ENCODE measurements at places on chromosomes 12 and 14. TPM values are rescaled to one million over a fixed set of nuclear protein-coding genes. Genes with fewer than 3 reads are reported as not detected.

DNA sequence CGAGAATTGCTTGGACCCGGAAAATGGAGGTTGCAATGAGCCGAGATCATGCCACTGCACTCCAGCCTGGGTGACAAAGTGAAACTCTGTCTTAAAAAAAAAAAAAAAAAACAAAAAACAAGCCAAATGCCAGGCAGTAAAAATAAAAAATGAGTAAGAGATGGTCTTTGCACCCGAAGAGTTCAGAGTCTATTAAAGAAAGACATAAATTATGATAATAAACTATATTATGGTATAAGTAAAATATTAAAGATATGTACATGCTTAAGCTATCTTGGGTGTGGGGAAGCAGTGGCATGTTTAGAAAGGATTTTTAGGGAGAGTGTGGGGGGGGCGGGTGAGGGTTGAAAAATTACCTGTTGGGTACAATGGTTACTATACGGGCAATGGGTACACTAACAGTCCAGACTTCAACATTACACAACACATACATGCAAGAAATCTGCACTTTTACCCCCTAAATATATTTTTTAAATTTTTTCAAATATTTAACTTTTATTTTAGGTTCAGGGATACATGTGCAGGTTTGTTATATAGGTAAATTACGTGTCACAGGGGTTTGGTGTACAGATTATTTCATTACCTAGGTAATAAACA, 99.3 kb downstream of the EEA1 start:
- DNase-seq, result no peak

FOXA1 gene
- total RNA-seq, result 2.6 TPM

DNA sequence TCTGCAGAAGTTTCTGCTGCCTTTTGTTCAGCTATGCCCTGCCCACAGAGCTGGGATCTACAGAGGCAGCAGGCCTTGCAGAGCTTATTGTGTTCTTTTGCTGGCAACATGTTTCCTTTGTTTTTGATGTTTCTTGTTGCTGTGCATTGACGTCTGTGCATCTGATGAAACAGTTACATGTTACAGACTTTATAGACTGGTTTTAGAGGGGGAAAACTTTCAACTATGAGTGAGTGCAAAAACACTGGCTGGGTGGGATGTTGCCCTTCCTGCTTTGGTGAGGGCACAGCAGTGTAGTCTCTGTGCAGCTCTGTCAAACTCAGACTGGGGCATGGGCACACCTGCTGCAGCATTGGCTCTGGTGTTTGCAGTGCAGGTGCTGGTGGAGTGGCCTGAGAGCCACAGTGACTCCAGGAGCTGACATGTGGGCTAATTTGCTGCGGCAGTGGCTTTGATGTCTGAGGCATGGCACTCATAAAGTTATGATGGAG, 26.9 kb downstream of the CLEC6A start:
- no peak for DNase-seq

DNA sequence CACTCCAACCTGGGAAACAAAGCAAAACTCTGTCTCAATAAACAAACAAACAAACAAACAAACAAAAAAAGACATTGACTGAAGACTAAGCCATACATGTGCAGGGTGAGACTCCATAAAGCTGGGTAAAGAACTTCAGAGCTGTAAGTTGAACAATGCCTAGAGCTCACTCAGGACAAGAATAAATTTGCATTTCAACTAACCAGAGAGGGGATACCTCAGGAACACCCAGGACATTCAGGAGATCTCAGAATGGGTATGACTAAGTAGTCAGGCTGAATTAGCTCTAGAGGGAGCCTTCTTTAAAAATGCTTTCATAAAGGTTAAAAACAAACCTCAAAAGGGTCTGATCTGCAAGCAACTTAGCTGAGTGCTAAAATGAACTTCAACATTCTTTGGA, 267.7 kb upstream of the DIO3 start:
- no peak for DNase-seq

GRCh38 chr12:6345319-6346091, 3.6 kb upstream of the TNFRSF1A start:
- peak; percentile 79 for DNase-seq

DNA sequence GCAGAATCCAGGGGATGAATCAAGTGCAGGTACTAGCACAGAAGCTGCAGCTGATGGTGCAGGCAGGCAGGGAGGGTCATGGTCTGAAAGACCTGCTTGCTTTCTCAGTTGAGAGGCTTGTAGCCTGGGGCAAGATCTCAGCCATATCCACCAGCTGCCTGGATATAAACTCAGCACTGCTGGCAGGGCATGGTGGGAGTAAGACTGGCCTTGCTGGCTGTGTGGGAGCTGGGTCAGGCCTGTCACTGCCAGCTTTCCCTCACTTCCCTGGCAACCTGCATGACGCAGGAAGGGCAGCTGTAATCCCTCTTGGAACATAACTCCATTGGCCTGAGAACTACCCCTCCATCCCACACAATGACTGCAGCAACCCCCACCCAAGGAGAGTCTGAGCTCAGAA, 230.1 kb downstream of the ANO6 start:
- DNase-seq, result no peak

OR6C74 gene
- not detected for total RNA-seq

DNA sequence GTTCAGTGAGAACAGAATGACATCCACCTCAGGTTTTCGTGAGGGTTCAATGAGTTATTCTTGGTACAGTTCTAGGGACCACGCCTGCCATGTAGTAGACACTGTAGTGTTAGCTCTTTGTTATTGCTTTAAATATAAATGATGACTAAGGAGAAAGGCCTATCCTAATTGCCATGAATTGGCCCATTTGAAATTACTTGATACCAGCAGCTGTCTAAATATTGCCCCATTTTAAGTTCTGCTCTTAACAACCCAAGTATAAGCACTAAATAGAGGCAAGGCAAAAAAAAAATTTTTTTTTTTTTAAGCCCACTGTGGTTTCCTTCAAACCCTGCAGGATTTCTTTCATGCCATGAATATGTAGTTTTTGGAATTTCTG, 84.5 kb downstream of the BORCS5 start:
- DNase-seq, result peak; percentile 33

DNA sequence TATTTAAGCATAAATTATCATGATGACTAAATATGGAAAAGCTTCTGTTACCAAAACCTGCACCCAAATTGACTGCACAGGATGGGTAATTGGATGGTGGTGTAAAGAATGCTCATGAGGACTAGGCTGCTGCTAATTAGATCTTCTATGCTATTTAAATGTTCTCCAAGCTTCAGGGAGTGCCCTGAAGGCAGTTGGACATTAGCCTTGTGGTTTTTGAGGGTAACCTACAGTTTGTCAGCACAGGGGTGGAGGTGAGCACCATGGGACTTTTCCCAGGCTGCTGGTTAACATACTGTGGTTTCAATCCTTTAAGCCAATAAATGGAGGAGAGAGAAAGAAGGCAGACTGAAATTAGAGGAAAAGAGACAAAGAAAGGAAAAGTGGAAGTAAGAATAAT, 145.0 kb downstream of the WIF1 start:
- peak; percentile 82 for DNase-seq

POTEM gene
- not detected for total RNA-seq

DNA sequence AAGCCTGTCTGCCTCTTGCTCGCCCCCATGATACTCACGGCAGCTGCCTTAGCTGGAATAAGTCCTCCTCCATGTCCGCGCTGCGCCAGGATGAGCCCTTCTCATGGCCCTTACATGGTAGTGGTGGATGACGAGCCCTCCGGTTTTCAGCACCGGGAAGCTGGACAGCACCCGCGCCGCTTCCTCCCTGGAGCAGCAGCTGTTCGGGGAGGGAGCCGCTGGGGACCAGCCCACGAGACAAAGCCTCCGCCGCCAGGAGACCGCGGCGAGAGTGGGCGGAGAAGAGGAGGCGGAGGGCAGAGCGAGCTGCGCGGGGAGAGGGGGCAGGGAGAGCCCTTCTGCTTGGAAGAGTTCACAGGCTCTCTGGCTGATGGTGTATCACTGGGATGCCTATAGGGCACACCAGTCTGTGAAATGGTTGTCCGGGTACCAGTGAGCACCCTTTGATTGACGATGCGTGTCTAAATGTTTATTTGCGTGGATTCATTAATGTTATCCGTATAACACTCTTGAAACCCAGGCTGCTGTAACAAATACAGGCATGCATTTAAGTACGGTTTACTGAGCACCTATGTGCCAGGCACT, at the start of gene SVOP:
SVOP (minus strand) TSS at position 273 of the 585 bp plus-strand sequence; CDS start at position 73, 200 bp downstream.
- peak; percentile 93 for DNase-seq

FAM90A1 gene
- total RNA-seq, result not detected

DNA sequence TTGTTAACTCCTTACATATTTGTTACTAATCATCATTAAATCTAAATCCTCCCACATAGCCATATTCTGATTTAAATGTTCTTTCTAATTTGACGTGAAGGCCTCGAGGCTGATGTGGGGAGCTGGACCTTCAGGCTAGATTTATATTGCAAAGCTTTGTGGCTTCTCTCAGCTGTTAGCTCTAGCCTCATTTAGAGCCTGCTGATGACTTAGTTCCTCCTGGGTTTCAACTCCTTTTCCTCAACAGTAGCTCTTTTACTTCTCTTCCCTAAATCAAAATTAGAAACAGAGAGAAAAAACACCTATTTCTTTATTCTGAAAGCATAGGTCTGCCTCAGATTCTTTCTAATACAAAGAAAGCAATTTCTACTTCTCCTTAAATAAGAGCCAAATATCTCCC, 477.5 kb upstream of the CCDC196 start:
- no peak for DNase-seq

GRCh38 chr14:85883966-85884365, 354.0 kb downstream of the FLRT2 start:
- no peak for DNase-seq

GRCh38 chr14:36362648-36363047, 42.2 kb upstream of the MBIP start:
- DNase-seq, result no peak

DNA sequence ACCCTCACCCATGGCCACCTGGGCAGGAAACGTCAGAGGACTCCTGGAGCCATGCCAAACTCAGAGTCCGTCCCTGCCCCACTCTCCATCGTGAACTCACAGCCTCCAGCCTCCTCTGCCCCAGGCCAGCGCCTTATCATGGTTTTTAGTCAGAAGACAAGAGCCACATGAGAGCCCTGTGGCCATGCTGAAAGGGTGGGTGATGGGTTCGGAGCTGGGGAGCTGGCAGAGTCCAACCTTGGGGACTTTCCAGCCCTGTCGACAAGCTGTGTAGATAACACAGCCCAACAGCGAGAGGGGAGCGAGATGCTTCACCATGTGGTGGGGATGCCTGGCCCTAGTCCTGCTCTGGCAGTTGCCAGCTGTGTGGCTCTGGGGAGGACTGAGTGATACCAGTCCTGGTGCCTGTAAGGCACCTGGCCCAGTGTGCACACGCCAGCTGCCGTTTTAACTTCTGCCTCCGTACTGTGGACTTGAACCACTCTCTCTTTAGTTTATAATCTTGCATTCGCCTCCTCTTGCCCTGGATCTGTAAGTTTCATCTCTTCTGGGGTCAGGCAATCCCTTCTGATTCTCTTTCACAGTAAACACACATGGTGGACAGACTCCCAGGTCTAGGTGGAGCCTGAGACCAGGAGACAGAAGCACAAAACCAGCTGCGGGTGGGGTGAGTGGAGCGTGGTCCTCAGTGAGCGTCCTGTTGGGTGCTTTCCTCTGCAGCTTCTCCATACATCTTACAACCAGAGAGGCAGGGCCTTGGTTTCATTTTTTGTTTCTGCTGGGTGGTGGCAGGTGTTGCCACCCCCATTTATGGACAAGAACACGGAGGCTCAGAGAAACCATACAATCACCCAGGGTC, 55.3 kb downstream of the RIN3 start:
- no peak for DNase-seq

DNA sequence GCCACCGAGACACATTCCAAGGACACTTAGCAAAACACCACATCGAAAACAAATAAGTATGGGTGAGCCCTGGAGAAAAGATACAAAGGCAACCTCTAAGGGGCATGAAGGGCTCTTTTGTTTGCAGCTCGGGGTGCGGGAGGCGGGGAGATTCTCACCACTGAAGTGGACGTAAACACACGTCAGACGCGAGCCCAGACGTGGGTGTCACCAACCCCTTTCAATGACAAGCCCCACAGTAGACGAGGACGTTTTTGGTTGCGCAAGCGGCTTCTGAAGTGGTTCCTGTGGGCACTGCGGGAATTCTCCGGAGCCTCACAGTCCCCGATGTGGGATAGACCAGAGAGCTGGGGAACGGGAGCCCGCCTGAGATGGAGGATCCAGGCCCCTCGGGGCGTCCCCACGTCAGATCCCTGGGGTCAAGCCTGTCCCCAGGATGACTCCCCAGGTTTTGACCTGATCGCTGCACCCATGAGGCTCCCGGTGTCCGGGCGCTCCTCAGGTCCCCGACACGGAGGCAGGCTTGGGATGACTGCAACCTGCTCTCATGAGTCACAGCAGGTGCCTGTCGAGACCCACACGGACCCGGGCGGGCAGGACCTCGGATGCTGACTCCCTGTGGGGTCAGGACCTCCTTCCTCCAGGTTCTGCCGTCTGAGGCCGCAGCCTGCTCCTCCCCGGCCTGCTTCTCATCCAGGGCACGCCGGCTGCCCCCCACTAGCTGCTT, 20.3 kb upstream of the ADGRD1 start:
- no peak for DNase-seq

GRCh38 chr14:37870632-37871346, 275.4 kb downstream of the TTC6 start:
- DNase-seq, result peak; percentile 9

GRCh38 chr14:47626151-47627035, 49.0 kb downstream of the MDGA2 start:
- no peak for DNase-seq

Measured in myocyte (in vitro differentiated cells).